ENCODE measurements at places on chromosomes 11 and 22. TPM values are rescaled to one million over a fixed set of nuclear protein-coding genes. Genes with fewer than 3 reads are reported as not detected.

Gene MLC1
- 0.57 TPM for polyA plus RNA-seq

Gene IGLL5
- 0.16 TPM for polyA plus RNA-seq

Gene RFPL1
- 0.37 TPM for polyA plus RNA-seq

DNA sequence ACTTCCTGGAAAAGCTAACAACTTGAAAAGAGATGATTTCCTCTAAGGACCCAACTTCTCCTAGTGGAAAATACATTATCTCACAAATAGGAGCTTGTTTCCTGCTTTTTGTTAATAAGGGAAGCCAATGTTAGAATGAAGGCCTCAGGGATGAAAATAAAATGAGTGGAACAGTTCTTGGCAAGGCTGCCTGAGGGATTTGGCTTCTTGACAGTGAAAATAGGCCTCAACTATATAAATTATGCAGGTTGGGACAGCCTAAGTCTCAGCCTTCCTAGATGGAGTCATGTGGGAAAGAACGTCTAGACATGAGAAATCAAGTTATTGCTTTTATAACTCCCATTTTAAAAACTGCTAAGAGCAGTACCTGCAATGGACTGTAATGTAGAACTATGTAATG lies 92.8 kb upstream of the FIBIN start:
- no peak for DNase-seq

DNA sequence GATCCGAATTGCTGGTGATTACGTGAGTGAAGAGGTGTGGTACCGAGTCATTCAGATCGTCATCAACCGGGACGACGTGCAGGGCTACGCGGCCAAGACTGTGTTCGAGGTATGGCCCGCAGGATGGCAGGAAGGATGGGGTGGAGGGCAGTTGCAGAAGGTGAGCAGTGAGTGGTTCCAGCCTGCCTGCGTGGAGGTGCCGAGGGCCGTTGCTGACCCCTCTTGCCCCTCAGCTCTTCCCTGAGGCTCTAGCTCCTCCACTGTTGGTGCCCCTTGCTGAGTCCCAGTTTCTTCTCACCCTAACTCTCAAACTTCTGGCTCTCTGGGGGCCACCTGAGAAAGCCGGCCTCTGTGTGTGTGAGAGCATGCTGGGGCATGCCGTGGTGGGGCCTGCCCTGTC lies 43.9 kb downstream of the MUC6 start:
- no peak for DNase-seq

- no peak for DNase-seq
Measured at GRCh38 chr11:76243193-76243956, 37.1 kb upstream of the WNT11 start.

- no peak for DNase-seq
Measured at GRCh38 chr11:29022676-29023075, 914.5 kb downstream of the METTL15 start.

Data from large intestine (tissue), 12 donors.